ENCODE measurements at places on chromosomes 3 and 15.

DNA sequence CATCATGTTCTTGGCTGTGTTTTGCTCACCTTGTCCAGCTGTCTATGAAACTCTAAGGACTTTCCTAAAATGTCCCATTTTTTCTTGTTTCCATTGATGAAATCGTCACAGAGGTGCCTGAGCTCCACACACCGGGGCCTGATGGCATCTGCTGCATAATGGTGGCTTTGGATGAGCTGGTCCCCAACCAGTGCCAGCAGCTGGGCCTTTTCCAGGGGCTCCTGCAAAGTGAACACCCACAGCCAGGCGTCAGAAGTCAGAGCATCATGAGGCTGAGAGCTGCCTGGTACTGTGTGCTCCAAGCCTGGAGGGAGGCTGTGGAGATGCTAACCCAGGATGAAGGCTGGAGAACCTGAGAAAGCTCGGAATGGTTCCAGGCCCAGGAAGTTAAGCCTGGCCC lies 46.9 kb downstream of the B3GNT5 start:
- no peak for DNase-seq

GRCh38 chr15:66452971-66453580 lies 44.5 kb downstream of the SNAPC5 start:
- no peak for DNase-seq

- no peak for DNase-seq
These were observed 187.4 kb upstream of the LINGO1 start for GRCh38 chr15:77819851-77820728.

GRCh38 chr3:8385848-8386620 lies 115.6 kb upstream of the LMCD1 start:
- no peak for DNase-seq

Measured in CD4-positive, alpha-beta T cell treated with Interleukin-2 at 100 ng/mL for 4 hours (primary cell).